ENCODE measurements at places on chromosomes 11 and 22.

DNA sequence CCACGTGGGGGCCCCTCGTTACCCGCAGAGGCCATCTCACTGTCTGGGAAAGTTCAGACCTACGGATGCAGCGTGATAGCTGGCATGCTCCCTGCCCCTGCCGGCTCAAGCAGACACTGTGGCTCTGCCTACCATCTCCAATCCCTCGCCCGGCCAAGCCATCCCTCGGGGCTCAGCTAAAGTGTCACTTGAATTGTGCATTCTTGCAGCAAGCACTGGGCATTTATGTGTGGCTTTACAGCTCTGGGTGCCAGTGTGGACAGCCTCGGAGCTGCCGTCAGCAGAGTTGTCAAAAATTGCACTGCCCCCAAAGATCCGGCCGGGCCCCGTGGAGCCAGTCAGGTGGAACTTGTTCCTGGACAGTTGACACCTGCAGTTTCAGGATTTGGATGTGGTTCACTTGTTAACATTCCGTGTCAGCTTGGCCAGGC is 75.0 kb upstream of the FGF3 start:
- DNase-seq, result no peak

DNA sequence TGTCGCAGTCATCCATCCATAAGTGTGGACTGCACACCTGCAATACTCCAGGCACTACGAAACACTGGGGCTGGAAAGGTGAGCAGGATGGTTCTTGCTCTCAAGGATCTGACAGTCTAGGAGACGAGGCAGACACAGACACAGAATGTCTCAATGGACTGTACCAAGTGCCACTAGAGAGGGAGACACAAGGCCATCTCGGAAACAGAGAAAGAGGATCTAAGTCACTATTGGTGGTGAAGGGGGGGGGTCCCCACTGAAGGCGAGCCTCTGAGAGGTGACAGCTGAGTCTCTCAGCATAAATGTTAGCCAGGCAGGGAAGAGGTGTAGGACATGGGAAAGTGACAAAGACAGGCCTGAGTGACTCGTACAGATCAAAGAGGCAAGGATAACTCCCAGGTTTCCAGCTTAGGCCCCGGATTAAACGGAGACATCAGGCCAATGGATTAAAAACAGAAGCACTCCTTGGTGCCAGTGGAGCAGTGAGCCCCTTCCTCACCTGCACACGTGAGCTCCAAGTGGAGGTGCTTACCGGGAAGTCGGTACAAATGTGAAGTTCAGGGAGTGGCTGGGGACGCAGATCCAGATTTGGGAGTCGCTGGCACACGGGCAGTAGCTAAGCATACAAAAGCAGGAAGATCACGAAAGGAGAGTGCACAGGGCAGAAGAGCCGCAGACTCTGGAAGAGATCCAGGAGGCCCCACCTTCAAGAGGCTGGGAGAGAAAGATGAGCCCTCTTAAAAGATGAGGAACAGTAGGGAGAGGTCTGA is 117.2 kb downstream of the MICAL3 start:
- DNase-seq, result no peak

GRCh38 chr11:47233989-47234668 is 14.5 kb downstream of the ACP2 start:
- no peak for DNase-seq

DNA sequence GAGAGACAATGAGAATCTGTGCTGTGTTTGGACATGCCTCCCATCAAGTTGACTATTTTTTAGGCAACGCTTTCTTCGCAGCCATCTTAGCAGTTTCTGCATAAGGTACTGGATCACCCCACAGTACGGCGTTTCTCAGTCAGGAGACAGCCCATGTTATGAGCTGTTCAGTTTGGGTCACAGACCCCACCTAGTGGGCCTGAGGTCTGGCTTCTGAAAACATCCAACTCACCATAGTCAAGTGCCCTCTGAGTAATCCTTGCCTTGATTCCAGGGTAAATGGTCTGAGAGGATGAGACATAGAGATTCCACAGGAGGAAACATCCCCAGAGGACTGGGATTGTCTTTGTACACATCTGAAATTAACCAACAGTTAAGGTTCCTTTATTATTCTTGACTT is 7.2 kb downstream of the BPIFC start:
- DNase-seq, result no peak

GRCh38 chr11:66219846-66220565 is 48.4 kb upstream of the RAB1B start:
- DNase-seq, result no peak

Measured in SK-N-DZ (cell line).